ENCODE measurements at places on chromosomes 2 and 18.

GRCh38 chr2:236621786-236622185, 52.2 kb downstream of the ACKR3 start:
- no peak for DNase-seq

GRCh38 chr2:74812787-74813590, 20.9 kb upstream of the HK2 start:
- DNase-seq: no peak

DNA sequence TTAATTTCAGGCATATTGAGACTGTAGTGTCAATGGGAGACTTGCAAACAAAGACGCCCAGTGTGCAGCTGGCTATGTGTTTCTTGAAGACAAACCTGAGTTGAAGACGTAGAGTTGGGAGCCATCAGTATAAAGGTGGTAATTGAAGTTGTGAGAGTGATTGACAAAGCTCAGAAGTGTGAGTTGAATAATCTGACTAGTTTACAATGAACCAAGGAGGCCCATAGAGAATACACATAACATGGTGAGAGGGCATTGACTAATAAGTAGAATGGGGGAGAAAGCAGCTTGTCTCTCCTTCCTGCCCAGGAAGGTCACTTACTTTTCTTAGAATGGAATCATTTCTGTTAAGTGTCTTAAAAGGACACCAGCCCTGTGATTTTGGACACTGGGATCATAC, 14.1 kb downstream of the SP110 start:
- DNase-seq: no peak

GRCh38 chr2:157971702-157972101, 95.6 kb upstream of the ACVR1 start:
- DNase-seq: no peak

DNA sequence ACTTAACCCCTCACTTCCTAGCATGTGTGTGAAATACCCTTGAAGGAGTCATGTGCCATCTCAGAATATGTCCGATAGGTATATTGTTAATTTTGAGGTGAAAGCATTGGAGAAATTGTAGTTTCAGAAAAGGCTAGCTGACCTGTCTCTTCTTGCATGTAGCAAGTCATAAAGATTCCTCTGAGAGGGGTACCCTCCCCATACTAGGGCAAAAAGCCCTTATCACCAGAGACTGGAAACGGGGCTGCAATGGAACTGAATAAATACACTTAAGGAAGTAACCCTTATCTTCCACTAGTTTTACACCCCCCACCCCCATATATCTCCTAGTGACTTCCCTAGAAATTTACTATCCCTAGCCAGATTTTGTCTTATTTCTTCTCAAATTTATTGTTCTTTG, 1.8 kb upstream of the SF3B6 start:
- DNase-seq: no peak

- DNase-seq: no peak
These were observed 190.4 kb downstream of the FMNL2 start for GRCh38 chr2:152525277-152525838.

DNA sequence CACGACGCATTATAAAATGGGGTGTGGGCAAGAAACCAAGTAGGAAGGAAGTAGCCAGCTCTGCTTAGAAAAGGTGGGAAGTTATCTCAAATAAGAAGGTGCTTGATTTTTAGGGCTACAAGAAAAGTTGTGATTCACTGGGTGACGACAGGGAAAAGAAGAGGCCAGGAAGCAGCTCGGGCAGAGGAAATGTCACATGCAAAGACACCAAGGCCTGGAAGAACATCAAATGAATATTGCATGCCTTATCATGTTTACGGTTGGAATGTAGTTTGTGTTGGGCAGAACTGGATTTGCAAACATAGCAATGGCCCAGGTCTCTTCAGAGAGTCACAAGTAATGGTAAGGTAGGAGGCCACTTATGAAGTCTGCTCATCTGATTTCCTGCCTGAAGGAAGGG, 610.6 kb downstream of the IRS1 start:
- DNase-seq: no peak
